Astrocyte of the spinal cord (primary cell): ENCODE measurements at places on chromosomes 7 and 10.

- no peak for DNase-seq
Measured at GRCh38 chr10:119133949-119134348, 30.0 kb downstream of the DENND10 start.

DNA sequence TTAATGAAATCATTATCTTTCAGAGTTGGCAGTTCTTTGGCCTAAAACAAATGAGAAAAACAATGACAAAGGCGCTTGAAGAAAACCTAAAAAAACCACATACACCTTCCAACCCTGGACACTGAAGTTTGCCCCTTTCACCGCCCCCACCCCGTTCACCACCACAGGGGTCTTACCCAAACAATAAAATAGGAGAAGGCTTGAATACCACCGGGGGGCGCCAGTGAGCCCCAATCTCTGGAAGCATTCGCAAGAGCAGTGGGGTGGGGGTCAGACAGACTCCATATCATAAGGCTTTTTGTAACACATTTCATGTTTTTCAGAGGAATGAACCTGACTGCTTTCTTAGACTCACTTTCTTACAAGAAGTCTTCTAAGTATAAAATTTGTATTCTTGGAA is 163.6 kb downstream of the PIP4K2A start:
- peak; percentile 20 for DNase-seq

DNA sequence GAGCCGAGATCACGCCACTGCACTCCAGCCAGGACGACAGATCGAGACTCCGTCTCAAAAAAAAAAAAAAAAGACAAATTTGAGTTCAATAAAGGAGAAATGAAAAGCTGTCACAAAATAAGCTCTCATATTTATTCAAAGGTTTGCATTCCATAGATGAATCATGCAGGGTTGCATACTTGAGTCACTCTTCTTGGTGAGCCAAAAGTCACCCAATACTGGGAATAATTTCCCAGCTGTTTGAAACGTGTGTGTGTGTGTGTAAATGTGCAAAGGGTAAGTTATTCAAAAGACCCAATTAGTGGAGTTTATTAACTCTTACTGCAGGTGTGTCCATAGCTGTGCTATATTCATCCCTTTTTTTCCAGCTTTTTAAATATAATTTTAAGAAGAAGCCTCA is 297.7 kb downstream of the CCDC3 start:
- DNase-seq = peak; percentile 83

DNA sequence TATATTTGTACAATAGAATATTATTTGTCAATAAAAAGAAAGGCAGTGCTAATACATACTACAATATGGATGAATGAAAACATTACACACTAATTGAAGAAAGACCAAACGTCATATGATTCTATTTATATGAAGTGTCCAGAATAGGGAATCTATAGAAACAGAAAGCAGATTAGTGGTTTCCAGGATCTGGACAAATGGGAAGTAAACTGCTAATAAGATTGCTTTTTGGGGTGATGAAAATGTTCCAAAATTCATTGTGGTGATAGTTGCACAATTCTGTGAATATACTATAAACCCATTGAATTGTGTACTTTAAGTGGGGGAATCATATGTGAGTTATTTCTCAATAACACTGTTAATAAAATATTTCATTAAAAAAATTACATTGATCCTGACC is 78.2 kb upstream of the IFRD1 start:
- DNase-seq = no peak

- no peak for DNase-seq
Measured at GRCh38 chr7:138091032-138091431, 14.8 kb downstream of the AKR1D1 start.

GRCh38 chr7:130490888-130491804 is 739 bp upstream of the MEST start:
- DNase-seq = peak; percentile 54

DNA sequence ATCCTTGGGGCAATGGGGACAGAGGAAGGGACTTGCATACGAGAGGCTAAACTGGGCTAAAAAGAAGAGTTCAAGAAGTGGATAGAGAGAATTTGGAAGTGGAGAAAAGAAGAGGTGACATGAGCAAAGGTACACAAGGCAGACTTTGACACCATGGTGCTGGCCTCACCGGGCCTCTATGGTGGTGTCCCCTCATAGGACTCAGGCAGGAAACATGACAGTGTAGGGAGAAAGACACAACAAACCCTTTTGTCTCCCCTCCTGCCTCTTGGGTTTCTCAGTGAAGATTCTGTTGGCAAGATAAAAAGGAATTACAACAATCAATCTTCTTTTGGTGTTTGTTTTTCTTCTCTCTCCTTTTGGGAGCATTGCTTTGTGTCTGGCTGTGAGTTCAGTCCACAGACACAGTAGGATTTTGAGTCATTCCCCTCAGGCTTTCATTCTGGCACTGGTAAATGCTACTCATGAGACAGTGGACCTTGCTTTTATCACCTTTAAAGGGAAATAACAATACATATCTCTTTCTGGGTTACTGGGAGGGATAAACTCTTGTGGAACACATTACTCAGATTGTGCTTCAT is 827.7 kb downstream of the TNS3 start:
- DNase-seq = peak; percentile 90

DNA sequence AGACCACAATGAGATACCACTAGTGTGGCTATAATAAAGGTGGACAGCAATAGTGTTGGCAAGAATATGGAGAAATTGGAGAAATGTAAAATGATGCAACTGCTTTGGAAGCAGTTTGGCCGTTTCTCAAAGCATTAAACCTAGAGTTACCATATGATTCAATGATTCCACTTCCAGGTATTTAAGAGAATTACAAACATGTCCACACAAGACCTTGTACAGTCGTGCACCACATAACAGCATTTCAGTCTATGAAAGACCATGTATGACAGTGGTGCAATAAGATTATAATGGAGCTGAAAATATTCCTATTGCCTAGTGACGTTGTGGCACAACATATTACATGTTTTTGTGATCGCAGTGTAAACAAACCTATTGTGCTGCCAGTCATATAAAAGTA is 29.6 kb downstream of the CCDC172 start:
- DNase-seq = no peak

DNA sequence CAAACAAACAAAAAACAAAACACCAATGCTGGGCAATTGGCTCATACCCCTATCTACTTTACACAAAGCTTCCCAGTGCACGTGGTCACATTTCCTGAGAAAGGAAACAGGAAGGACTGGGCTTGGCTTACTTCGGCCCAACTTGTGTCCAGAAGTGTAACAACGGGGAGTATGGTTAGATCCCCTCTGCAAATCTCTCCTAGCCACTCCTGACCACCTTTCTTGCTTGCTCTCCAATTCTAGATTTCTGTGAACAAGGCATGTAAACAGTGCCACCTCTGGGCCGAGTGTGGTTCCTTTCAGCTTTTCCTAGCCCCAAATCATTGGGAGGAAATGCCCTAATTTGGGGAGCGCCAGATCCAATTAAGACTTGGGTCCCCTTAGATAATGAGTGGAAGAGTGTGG is 21.0 kb upstream of the FRAT2 start:
- no peak for DNase-seq

- no peak for DNase-seq
Measured at GRCh38 chr7:150406312-150406566, 27.1 kb downstream of the ZNF775 start.

GRCh38 chr10:76404531-76404930 is 973.1 kb downstream of the LRMDA start:
- DNase-seq = no peak

- DNase-seq = no peak
Measured at GRCh38 chr7:107609811-107610261, 29.8 kb downstream of the BCAP29 start.

DNA sequence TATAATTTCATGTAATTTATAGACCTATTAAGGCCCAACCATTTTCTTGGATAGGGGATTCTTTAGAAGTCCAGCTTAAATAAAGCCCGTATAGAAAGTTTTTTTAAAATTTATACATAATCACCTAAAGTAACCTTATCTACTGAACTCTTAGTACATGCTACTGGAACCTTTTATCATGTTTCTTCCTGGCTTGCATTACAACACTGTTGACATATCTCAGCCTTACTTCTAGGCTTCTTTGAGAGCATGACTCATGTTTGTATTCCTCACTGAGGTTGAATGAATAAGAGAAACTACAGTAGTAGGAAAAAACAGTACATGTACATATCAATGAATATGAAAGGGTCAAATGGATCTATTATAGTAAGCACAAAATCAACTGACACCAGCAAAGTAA is 8.2 kb upstream of the MAGI2 start:
- peak; percentile 71 for DNase-seq

DNA sequence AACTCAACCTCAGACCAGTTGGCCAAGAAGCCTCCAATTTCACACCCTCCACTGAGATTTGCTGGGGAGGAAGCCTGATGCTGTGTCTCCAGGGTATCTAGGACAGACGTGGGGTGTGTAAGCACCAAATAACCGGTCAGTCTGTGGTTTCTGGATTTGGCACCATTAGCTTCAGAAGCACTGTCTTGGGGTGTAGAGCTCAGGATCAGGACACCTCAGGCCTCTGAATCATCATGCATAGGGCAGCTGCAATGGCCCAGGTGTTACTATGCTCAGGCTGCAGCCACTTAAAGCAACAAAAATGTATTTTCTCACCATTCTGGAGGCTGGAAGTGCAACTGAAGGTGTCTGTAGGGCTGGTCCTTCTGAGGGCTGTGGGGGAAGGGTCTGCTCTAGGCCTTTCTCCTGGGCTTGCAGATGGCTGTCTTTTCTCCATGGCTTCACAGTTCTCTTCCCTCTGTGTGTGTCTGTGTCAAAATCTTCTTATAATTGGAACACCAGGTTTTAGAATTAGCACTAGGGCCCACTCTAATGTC is 73.4 kb upstream of the SEPHS1 start:
- no peak for DNase-seq

DNA sequence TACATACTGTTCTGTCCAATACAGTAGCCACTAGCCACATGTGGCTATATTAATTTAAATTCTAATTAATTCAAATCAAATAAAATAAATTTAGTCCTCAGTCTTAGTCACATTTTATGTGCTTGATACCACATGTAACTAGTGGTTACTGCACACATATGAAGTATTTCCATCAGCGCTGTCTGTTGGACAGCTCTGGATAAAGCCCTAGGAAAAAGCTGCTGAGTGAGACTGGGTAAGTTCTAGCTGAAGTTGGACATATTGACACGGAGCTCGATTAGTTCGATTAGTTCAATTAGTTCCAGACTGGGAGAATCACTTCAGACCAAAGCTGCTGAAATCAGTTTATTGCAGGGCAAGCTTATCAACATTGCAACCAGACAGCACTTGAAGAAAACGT is 15.1 kb upstream of the LIPM start:
- no peak for DNase-seq

GRCh38 chr7:108805808-108806397 is 236.2 kb downstream of the DNAJB9 start:
- peak; percentile 54 for DNase-seq

DNA sequence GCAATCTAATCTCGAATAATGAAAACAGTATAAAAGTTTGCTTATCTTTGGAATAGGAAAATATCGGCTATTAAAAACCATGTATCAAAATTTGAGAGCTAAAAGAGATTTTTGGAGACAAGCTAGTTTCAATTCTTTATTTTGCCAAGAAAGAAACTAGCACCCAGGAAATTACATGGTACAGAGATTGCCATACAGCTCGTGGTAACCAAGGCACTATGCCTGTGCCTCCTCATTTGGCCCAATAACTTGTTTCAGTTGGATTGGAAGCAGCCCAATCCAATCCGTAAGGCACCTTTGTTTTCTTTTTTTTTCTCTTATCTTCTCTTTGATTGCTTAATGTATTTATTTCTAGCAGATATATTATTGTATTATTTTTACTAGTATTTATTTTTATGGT is 55.0 kb downstream of the GNAI1 start:
- no peak for DNase-seq

DNA sequence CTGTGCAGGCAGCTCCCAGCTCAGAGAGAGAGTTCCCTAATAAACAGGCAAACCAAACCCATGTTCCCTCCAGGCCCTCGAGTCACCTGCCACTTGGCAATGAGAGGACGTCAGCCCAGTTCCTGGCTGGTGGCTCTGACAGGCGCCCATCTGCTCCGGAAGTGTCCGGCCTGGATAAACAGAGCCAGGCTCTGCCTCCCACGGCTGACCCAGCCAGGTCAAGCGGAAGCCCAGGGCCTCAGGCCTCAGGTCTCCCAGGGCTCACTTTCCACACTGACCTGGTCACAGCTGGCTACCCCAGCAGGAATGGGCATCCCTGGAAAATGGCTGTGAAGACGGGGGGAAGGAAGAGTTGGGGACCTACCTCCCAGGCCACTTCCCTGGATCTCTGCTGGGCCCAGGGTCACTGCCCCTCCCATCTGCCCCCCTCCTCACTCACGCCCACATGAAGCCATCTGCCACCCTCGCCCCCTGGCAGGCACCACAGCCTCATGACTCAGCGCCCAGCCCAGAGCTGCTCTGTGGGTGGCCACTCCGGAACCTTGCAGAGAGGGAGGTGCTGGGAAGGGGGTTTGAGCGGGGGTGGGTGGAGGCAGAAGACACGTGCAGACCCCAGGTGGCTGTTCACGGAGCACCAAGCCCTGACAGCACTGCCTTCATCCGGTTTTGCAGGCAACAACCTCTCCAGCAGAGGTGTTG is 37.4 kb upstream of the DUSP5 start:
- peak; percentile 25 for DNase-seq

DNA sequence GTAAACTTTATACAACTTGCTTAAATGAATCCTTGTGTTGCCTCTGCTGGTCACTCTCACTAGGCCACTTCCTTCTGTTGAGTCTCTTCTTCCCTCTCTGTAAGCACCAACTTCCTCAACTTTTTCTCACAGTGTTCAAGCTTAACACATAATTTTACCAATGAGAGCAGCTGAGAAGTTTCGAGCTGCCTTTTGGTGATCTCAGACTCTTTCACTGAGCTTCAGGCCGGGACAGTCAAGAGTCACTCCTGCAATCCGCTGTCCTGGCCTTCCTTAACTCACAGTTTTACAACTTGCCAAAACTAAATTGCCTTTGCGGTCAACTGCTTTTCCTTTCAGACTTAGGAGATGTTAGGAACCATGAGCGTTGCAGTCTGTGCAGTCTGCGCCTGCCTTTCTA is 47.4 kb downstream of the PRPF18 start:
- peak; percentile 32 for DNase-seq

- DNase-seq = no peak
Measured at GRCh38 chr7:80380957-80381356, 130.9 kb downstream of the GNAT3 start.

DNA sequence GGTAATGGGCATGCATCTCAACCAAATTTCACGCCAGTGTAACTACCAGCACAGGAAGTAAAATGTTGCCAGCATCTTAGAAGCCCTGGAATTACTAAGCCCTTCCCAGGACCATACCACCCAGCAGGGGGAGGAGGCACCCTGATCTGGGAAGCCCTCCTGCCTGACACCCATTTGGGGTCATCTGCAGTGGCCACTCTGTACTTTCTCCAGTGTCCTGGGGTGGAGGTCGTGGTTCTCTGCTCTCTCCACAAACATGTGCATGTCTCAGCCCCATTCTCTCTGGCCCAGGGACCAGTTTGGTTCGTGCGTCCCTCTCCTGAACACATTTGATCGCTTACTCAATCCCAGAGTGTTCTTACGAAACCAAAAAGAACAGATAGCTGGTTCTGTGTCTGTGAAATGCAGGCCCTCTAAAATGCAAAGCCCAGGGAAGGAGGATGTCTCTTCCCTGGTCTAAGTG is 9.4 kb upstream of the LRRC27 start:
- no peak for DNase-seq
